ENCODE measurements at places on chromosomes 16 and 17.

DNA sequence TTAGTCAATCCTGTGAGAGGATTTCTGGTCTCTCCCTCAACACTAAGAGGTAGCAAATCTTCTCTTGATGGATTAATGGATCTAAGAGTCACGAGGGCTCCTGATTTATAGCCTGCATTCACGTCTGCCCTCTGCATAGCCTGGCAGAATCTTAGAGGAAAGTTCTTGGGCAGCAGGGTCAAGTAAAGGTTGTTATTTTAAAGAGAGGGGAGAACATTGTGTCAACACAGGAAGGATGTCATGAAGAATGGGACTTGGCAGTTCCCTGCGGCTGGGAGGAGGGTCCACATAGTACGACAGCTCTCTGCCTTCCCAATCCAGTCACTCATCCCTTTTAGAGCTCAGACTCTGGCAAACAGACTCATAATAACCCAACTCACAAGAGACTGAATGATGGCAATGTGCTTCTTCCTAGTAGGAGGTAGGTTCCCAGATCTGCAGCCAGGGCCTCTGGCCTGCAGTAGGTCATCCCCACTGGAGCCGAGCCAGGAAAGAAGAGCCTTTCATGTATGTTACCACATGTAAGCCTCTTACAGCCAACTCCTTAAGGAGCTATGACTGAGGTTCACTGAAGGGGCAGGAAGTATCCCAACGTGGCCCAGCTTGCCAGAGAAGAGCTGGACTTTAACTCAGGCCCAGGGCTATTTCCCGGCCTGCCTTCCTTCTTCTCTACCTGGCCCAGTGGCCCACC, 25.4 kb upstream of the RPTOR start:
- DNase-seq: no peak

DNA sequence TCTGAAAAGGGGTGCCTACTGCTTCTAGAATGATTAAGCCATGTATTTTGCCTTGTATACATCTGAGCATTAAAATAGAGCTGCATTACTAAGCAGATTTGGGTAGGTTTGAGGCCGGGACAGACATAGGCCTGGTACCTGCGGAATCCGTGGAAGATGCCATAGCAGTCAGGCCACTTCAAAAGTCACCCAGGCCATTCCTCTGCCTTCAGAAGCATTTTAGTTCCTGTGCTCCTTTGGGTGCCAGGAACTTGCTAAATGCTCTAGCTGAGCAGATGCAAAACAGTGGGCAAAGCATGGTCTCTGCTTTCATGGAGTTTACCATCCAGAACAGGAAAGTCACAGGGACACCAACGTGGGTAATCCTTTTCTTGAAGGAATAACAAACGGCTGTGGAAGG, 5.7 kb upstream of the TMEM100 start:
- no peak for DNase-seq

GRCh38 chr17:80978499-80979497, 12.8 kb upstream of the CHMP6 start:
- DNase-seq: no peak

DNA sequence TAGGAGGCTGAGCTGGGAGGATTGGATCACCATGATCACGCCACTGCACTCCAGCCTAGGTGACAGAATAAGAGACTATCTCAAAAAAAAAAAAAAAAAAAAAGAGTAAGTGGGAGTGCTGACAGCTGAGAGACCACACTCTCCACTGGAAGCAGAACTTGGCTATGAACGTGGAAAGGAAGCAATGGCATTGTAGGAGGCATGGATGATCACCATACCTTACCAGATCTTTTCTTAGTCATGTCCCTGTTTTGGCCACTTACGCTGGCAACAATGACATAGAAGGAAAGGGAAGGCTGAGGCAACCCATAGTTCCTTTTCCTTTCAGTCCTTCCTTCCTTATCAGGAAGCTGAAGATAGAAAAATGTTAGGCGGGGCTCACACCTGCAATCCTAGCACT, 3.7 kb upstream of the ATP1B2 start:
- no peak for DNase-seq

DNA sequence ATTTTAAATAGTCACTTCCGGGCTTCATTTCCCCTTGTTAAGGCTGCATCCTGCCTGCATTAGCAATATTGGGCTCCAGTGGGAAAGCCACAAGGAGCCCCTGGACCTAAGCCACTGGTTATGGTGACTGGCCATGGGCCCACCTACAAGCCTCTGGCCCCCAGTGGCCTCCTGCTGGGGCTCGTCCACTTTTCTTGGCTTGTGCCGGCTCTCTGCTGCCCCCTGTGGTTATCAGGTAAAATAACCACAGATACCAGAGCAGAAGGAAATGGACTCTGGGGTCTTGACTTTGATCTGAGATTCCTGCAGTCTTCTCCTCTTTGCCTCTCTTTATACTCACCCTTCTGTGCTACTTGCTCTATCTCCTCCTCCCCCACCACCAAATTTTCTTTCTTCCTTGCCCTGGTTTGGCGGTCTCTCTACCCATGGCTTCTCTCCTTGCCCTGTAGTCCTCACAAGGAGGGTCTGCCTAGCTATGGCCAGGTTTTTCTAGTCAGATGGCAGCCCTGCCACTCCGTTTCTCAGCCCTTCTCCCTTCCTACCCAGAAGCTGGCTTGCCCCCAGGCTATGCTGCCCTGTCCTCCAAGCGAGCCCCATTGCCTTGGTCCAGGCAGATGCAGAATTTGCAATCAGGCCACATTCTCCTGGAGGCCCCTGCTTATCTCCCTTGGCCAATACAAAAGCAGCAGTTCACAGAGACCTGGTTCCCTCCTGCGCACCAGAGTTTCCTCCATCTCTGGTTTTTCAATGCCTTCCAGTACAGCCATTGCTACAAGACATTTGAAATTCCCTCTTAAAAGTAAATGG, 82.9 kb upstream of the RCVRN start:
- DNase-seq: peak; percentile 68

- no peak for DNase-seq
Observed at GRCh38 chr16:66103211-66103610, 263.3 kb upstream of the CDH5 start.

GRCh38 chr17:61002316-61002736, 324.7 kb downstream of the BCAS3 start:
- DNase-seq: peak; percentile 56

DNA sequence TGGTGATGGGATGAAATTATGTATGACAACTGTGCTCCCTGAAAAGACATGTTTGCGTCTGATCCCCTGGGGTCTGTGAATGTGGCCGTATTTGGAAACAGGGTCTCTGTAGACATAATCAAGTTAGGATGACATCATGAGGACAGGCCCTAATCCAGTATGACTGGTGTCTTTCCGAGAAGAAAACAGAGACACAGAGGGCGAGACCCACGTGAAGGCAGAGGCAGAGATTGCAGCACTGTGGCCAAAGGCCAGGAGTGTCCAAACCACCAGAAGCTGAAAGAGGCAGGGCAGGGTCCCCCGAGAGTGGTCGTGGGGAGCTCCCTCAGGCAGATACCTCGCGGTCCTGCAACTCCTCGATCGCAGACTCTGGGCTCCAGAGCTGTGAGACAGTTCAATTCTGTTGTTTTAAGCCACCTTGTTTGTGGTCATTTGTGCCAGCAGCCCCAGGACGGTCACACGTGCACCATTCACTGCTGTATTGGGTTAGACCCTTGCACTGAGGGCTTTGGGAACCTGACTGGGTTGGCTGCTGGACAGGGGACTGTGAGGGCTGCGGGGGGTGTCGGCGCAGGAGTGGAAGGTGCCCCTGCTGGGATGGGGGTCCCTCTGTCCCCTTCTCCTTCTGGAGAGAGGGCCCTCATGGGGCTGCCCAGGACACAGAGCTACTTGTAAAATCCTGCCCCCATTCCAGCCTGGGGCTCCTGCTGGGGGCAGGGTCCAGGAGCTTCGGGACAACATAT, 27.7 kb downstream of the METRNL start:
- no peak for DNase-seq

DNA sequence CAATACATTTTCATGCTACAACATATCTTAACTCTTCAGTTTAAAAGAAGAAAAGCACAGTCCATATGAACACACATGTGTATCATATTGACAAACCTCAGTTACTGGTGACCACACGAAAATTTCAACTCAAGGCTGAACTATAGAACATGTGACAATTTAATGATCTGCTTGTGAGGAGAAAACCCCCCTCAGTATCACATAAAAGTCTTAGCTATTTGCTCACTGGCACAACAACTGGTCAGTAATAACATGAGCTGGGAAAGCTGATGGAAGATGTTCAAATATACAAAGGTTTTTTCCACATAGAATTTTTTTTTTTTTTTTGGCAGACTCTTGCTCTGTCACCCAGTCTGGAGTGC, 19.5 kb downstream of the ZNF652 start:
- no peak for DNase-seq

DNA sequence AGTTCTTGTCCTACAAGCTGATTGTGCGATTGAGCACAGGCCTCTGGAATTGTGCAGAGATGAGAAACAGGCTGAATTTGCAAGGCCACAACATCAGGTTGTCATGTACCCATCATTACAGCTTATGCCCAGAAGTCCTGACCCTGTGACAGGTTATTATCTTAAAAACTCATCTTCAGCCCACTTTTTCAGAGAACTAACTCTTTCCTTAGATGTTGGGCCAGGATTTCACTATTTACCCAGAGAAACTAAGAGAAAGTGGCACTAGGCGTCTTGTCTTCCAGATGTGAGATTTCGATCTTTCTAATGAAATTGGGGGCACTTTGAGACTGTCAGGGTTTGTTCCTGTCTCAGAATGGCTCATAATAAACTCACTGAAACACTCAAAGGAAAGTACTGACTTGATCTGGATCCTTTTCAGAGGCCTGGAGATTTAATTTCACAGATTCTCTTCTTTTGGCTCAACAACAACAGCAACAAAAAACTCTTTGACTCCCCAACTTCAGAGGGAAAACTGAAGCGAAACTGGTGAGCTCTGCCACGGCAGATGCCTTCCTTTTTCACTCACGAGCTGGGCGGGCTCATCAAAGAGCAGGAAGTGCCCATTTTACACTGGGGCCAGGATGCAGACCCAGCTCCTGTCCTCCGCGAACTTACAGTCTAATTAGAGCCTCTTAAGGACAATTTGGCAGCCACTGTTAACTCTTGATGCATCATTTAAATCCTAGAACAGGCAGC, 17.7 kb upstream of the SLC12A3 start:
- DNase-seq: no peak

DNA sequence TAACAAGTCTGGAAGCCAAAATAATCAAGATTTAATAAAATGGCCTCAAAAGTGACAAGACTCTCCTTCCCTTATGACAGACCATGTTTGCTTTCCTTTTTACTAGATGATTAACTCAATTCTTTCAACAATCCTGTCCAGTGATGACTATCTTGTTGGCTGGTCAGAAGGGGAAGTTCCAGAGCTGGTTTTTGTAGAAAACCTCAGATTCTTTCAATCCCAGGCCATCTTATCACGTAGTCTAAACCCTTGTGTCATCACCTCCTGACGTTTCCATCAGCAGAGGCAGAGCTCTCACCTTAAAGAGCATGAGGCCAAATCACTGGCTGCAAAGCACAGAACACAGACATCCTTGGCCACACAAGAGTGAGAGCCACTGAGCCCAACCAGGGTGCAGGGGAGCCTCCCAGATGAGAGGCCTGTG, 125.3 kb downstream of the ANKRD11 start:
- no peak for DNase-seq

- no peak for DNase-seq
Observed at GRCh38 chr16:69471121-69471520, 46.7 kb downstream of the CYB5B start.

DNA sequence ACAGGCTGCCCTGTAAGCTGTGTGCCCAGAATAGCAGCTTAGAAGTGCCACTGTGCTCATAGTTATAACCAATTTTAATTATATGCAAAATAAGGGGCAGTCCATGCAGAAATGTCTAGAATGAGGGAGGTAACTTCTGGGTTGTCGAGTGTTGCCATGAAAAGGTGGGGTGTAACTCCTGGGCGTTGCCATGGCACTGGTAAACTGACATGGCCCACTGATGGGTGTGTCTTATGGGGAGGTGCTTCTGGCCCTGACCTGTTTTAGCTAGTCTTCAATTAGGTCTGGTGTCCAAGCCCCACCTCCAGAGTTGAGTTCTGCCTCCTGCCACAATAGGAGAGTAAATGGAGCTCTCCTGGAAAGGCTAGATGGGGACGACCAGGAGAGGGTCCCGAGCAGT, 120.6 kb downstream of the SALL1 start:
- peak; percentile 14 for DNase-seq

DNA sequence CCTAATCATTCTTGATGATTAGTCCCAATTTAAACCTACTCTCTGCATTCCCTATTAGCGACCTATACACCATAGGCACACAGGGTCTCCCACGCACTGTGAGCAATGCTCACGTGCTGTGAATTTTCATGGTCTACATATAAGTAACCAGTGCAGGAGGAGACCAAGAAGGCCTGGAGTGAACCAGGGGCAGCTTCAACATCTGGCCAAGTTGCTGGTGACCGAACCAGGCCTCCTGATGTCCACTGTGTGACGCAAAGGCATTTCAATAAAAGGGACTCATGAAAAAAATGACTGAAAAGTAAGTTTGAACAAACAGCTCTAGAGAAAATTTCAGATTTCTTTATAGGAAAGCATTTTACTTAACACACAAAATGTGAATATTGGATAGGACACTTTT, 107.0 kb downstream of the ZFHX3 start:
- no peak for DNase-seq

DNA sequence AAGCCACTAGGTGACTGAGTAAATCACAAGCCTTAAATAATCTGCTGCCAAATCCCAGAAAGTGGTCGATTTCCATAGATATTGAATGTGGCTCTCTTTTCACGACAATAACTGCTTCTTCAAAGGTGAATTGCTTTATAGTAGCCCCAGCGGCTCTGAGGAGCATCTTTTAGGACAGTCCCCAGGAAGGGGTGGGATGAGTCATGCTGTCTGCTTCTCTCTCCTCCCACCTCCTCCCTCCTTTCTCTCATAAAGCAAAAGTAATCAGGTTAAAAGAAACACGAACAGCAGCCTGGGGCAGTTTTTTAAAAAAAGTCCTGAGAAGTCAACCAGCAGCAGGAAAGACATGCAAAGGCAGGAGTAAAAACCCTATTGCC, 1.8 kb downstream of the KIAA0513 start:
- no peak for DNase-seq
